ENCODE measurements at places on chromosomes 1 and 21. TPM values are rescaled to one million over a fixed set of nuclear protein-coding genes. Genes with fewer than 3 reads are reported as not detected.

The LCE6A gene
- not detected for polyA plus RNA-seq

The DTL gene
- polyA plus RNA-seq, result 3.1 TPM

The DENND4B gene
- 30.6 TPM for polyA plus RNA-seq

The DARS2 gene
- 9.5 TPM for polyA plus RNA-seq

The TAS1R1 gene
- polyA plus RNA-seq, result not detected

The ANKRD34A gene
- 0.83 TPM for polyA plus RNA-seq

The KCNJ9 gene
- polyA plus RNA-seq, result not detected

The CFAP107 gene
- not detected for polyA plus RNA-seq

The TEDDM1 gene
- not detected for polyA plus RNA-seq

The IQGAP3 gene
- polyA plus RNA-seq, result 5.7 TPM

The TARBP1 gene
- 12.2 TPM for polyA plus RNA-seq

The FAM167B gene
- not detected for polyA plus RNA-seq

The FLG gene
- polyA plus RNA-seq, result not detected

The FOXD2 gene
- 1.4 TPM for polyA plus RNA-seq

The AK5 gene
- 0.67 TPM for polyA plus RNA-seq
